ENCODE measurements at places on chromosomes 7 and 10.

GRCh38 chr10:49282879-49283341, 16.1 kb upstream of the C10orf71 start:
- DNase-seq, result no peak

DNA sequence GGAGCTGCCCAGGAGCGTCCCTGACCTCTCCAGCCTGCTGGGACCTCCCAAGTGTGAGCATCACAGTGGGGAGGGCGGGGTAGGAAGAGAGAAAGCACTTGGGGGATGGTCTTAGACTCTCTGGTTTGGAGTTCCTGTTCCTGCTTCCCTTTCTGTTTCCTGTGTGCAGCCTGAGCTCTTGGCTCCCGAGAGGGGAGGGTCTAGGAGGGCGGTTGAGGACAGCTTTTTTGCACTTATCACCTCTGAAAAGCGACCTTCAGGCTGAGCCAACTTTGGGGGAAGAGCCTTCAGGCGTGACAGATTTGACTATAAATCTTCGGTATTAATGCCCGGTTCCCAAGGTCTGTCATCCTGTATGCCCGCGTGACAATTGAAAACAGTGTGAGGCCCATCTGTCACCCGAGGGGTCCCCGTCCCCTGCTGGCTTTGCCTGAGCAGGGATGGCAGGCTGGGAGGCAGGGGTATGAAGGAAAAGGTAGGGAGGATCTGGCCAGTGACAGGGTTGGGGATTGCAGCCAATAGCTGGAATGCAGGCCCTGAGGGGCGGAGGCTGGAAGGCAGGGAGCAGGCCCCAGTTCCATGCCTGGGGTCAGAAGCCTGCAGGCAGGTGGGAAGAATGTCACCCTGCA, 78.6 kb downstream of the CDH23 start:
- DNase-seq, result no peak

DNA sequence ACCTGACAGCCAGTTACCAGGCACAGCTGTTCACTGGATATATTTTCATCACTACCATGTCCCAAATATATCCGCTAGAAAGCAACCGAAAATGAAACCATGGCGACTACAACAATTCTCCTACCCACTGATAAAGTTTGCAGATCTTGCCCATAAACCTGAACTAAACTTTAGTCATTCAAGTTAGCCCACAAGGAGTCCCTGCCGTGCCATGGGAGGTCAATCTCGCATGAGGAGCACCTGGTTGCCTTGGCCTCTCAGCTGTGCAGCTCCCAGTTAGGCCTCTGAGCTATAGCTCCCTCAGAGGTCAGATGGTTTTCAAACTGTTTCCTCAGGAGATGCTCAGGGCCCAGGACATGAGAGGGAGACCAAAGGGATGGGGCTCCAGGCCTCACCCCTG, 211.1 kb upstream of the RNF32 start:
- DNase-seq, result no peak

DNA sequence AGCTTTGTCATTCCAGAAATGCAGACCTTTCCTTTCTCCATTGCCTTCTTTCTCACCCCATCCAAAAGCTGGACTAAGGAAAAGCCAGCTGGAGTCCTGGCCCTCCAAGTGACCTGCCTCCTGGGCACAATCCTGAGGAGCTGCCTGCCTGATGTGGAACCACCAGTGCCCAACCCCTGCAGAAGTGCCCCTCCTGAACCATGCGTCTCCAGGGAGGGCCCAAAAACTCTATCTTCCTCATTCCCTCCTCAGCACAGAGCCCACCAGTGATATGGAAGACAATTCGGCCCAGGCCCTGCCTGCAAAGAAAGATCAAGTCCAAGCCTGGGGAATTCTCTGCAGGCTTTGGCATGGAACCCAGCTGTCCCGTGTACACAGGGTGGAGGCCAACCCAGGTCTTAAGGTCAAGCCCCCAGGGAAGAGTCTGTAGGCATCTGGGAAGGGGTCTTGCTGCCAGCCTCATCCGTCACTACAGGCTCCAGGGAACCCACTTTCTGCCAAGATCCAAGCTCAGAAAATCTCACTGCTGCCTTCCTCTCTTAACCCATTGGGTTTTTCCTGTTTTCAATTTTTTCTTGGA, 3.5 kb upstream of the GRID1 start:
- DNase-seq, result no peak

DNA sequence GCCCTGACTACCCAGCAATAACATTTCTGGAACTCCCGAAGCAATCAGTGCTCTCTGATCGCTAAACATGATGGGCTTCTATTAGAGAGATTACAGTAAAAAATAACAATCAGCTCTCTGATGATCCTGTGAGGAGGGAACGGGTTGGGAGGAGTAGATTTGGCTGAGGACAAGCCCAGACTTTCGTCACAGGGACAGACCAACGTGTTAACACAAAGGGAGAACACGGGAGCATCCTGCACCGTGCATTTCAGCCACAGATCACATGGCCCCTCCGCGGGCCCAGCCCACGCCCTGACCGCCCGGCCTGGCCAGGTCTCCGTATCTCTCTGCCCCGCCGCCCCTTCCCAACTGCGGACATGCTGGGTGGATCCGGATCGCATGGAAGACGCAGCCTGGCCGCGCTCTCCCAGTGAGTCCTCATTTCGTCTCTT, 95.0 kb upstream of the AGBL3 start:
- DNase-seq, result no peak

GRCh38 chr7:151319189-151319588, 22.4 kb upstream of the NUB1 start:
- no peak for DNase-seq

DNA sequence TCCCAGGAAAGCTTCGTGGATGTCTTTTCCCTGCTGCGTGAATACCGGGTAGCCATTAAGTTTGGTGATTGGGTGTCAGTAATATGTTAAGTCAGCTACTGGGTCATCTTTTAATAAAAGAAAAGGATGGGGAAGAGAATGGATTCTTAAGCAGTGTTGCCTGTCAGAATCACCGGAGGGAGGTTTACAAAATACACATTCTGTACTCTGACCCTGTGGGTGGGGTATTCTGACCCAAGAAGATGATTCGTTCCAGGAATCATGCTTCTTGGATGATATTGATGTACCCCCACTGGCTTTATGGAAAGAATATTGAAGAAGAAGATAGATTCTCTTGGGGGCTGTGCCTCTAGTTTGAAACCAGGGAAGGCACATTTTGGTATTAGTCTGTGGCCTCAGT, 18.3 kb downstream of the SGPL1 start:
- no peak for DNase-seq

- DNase-seq, result no peak
Observed at GRCh38 chr7:77328669-77329068, 87.5 kb downstream of the GSAP start.

- DNase-seq, result no peak
Observed at GRCh38 chr7:129126314-129126713, 18.2 kb upstream of the TSPAN33 start.

DNA sequence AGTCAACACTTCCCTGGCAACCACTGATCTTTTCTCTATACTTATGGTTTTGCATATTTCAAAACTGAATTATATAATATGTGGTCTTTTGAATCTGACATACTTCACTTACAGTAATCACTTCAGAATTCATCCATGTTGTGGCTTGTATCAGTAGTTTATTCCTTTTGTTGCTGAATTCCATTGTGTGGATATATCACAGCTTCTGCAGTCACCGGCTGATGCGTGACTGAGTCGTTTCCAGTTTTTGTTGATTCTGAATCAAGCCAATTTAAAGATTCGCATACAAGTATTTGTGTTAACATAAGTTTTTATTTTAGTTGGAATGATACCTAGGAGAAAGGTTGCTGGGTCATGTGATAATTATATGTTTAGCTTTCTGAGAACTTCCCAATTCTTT, 672.5 kb upstream of the ANKRD30A start:
- DNase-seq, result no peak

- no peak for DNase-seq
Observed at GRCh38 chr7:4159154-4159501, 523.0 kb upstream of the FOXK1 start.

DNA sequence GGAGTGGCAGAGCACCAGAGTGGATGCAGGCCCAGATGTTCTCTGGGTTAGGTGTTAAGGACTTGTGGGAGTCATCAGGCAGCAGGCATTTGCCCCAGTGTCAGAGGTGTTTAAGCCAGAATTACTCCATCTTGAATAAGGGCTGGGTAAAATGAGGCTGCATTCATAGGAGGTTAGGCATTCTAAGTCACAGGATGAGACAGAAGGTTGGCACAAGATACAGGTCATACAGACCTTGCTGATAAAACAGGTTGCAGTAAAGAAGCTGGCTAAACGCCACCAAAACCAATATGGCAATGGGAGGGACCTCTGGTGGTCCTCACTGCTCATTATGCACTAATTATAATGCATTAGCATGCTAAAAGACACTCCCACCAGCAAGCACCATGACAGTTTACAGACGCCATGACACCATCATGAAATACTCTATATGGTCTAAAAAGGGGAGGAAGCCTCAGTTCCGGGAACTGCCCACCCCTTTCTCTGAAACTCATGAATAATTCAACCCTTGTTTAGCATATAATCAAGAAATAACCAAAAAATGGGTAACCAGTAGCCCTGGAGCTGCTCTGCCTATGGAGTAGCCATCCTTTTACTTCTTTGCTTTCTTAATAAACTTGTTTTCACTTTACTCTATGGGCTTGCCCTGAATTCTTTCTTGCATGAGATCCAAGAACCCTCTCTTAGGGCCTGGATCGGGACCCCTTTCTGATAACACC, 882 bp upstream of the LRRC61 start:
- no peak for DNase-seq

- no peak for DNase-seq
Observed at GRCh38 chr7:98834949-98835348, 34.9 kb downstream of the TMEM130 start.

- DNase-seq, result no peak
Observed at GRCh38 chr7:146656988-146657387, 540.4 kb downstream of the CNTNAP2 start.

DNA sequence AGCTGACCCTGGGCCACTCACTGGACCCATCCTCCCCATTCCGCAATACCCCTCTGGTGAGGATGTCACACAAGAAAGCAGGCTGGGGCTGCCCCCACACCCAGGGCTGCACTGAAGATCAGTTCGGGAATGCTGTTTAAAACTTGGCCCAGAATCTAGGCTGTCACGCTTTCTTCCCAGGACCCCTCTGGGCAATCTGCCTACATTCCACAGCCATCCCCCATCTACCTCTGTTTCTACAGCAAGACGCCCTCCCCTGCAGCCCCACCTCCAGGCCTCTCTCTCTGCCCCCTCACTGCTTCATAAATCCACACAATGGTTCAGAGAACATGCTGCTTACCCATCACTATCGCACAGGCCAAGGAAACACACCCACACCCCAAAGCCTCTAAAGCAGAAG, 36.1 kb downstream of the XPNPEP1 start:
- DNase-seq, result no peak

DNA sequence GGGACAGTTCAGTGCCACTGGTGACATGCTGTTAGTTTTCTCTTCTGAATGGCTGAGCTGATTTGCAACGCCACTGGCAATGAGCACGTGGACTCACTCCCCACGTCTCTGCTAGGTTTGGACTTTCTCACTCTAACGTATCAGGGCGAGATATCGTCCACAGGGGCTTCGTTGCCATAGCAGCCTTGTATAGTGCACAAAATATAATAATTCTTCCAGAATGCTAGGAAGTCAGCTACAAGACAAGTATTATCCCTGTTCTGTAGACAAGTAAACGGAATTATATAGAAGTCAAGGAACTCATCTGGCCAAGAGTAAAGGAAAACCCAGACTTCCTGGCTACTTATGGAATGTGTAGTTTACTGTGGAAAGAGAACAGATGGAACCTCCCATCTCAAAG, 226.8 kb downstream of the ARHGAP21 start:
- DNase-seq, result no peak

- DNase-seq, result no peak
Observed at GRCh38 chr10:72687035-72687434, 4.9 kb upstream of the MCU start.

- DNase-seq, result no peak
Observed at GRCh38 chr7:138549082-138549481, 89.0 kb downstream of the TRIM24 start.

DNA sequence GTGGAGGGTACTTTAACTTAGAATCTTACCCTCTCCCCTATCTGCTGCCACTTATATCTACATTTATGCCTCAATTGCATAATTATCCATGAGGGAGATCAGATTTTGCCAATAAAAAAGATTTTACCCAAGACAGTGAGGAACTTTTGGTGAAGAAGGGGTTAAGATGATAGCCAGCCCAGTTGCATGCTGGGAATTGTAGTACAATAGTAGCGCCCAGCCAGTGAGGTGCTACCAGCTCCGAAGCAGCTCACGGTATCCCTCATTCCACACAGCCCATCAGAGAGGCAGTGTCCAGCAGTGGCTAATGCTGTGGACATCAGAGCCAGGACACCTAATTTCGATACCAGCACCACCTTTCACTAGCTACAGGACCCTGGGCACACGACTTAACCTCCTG, 5.9 kb upstream of the LGI1 start:
- no peak for DNase-seq

DNA sequence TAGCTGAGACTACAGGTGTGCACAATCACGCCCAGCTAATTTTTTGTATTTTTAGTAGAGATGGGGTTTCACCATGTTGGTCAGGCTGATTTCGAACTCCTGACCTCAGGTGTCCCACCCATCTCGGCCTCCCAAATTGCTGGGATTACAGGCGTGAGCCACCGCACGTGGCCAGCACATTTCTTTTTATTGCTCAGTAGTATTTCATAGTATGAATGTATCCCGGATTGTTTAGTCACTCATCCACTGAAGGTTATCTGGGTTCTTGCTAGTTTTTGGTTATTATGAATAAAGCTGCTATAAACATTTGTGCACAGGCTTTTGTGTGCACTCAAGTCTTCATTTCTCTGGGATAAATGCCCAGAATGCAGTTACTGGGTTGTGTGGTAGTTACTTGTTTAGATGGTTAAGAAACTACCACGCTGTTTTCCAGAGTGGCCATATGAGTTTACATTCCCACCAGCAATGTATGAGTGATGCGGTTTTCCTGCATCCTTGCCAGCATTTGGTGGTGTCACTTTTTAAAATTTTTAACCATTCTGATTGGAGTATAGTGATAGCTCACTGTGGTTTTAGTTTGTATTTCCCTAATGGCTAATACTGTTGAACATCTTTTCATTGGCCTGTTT, 275.8 kb upstream of the LYZL1 start:
- DNase-seq, result no peak

GRCh38 chr10:28595613-28596012, 62.7 kb downstream of the WAC start:
- DNase-seq, result no peak

- DNase-seq, result no peak
Observed at GRCh38 chr10:20962165-20962564, 65.1 kb upstream of the NEBL start.

GRCh38 chr7:85595750-85596178, 408.9 kb upstream of the SEMA3D start:
- DNase-seq, result no peak

DNA sequence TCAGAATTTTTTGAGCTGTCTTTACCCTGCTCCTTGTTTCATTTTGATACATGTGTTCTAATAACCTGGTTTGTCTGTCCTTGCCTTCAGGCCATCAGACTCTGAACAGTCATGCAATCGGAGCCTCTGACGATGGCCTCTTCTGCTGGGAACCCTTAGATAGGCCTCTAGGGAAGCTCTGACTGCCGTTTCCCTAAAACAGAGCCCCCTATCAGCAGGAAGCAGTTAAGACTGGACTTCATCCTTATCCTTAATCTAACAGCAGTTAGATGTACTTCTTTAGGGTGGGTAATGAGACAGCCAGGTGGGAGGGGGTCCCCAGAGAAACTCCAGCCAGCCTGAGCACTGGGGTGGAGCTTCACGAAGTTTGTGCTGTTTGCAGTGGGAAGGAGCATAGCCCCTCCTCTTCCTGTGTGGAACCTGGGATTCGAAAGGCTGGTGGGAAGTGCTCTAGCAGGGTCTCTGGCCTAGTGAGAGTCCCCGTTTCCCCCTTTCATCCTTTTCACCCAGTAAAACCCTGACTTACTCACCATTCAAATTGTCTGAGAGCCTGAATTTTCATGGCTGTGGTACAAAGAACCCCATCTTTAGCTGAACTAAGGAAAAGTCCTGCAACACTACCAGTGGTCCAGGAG, 28.4 kb upstream of the SORCS3 start:
- DNase-seq, result no peak

Data from DMS79 (cell line).